Muscle of arm (tissue), 14 donors: ENCODE measurements at places on chromosomes 4 and X.

DNA sequence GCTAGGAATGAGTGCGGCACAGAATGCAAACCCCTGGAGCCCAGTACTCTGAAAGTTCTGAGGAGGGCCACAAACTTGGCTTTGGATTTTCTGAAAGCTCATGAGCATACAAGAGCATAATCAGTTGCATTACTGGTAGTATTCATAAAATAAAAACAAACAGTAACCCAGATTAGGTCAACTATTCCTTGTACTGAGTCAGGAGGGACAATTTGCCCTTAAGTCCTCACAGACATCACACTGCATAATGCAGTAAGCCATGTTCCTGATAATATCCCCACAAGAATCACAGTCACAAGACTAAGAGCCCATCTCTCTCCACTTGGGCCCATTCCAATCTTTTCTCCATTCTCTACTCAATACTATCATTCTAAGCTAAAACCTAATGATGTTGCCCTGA is 126.9 kb upstream of the NEIL3 start:
- DNase-seq = no peak

GRCh38 chr4:159370286-159370685 is 267.4 kb downstream of the RAPGEF2 start:
- no peak for DNase-seq

DNA sequence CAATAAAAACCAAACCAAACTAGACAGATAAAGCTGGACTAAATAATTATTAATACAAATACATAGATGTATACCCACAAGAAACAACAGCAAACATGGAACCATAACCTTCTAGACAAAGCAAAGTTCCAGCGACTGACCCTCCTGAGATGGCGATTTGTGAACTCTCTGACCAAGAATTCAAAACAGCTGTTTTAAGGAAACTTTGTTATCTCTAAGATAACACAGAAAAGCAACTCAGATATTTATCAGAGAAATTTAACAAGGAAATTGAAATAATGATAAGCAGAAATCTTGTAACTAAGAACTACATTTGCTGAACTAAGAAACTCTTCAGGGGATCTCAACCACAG is 23.4 kb upstream of the MTHFD2L start:
- DNase-seq = no peak

GRCh38 chr4:5399790-5400421 is 308.5 kb downstream of the EVC2 start:
- DNase-seq = peak; percentile 23

DNA sequence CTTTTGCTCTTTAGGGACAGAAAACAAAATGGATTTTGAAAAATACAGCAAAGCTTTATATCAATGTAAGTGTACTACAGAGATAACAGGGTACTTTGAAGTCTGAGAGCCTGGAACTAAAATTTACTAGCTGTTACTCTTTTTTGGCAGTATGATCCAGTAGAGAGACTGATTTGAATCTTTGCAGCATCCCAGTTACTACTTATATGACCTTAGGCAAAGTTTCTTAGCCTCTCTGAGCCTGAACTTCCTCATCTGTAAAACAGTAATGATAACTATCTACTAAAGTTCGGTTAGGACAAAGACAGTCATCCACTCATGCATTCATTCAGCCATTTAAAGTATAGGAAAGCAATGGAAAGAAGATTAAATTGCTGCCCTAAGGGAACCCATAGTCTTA is 10.1 kb downstream of the BRWD3 start:
- no peak for DNase-seq

- DNase-seq = no peak
These were observed 132.0 kb upstream of the ATP6AP2 start for GRCh38 chrX:40448793-40449192.

DNA sequence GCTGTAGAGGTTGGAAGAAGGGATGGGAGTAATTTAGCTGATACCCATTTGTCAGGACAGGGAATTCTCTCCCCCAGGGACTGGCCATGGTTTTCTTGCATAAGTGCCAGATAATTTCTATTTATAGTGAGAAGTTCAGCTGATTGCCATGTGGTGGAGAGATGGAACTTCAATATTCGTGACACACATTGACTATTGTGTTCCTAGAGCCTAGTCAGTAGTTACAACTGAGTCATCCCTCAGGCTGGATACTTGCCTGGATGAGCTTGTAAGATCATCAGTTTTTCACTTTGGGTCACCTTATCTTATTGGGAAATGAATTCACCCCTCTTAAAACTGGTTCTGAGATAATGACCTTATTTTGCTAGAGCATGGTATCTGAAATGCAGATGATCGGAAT is 32.2 kb downstream of the CFAP299 start:
- DNase-seq = no peak

GRCh38 chr4:56870946-56871345 is 36.8 kb upstream of the REST start:
- peak; percentile 70 for DNase-seq

DNA sequence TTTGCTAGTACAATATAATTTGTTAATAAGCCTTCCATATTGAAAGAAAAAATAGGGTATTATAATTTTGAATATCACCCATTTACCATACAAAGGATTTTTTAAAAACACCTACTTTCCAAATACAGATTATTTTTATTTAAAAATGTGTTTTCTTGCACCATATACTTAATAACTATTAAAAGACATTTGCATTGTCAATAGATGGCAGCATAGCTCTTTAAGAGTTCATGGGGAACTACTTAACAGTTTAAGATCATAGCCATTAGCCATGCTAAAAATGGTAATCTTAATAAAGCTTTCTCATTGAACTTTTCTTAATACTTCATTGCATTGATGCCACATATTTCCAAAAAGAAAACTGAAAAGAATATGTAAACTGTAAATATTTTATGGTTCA is 1995.9 kb downstream of the C4orf33 start:
- DNase-seq = peak; percentile 8

DNA sequence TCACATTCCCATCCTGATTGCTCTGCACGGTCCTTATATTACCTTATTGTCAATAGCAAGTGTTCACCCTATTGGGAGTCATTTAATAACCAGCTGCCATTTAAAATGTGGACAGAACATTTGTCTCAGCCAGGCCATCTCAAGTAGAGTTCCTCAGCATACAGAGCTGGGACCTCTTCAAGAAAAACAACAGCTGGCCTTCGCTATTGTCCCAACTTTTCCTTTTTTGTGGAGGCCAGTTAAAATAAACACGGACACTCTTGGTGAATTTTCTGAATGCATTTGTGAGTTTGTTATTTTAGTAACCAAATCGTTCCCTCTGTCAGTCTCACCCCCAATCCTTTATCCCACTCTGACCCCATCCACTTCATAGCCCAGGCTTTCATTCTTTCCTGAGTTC is 395.3 kb upstream of the PITX2 start:
- no peak for DNase-seq

- no peak for DNase-seq
These were observed 705.9 kb upstream of the AGA start for GRCh38 chr4:178148106-178148505.

DNA sequence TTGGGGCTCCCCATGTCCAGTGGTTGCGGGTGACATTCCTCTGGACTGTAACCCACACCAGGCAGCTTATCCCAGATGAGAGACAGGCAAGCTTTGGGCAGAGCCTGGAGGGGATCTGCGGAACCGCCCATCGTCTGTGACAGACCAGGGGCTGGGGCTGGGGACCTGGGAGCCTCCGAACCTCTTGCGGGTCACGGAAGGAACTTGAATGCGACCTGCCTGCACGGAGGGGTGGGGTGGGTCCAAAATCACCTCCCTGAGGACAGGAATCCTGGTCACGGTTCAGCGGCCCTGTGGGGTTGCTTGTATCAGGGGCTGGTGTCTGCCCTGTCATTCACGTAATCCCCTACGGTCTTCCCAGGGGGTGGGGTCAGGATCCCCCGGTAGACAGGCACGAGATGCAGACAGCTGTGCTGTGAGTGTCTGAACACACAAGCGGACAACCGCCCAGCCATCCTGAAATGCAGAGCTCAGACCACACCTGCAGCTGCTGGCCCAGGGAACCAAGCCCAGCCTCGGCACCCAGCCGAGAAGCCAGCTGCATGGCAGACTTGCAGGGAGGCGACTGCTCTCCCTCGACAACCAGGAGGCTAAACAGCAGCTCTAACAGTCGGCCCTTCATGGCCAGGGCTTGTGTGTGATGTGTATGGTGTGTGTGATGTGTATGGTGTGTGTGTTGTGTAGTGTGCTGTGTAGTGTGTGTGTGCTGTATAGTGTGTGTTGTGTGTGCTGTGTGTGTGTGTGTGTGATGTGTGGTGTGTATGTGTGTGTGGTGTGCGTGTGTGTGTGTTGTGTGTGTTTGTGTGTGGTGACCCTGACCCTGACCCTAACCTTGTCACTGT is 105.9 kb upstream of the ADRA2C start:
- DNase-seq = peak; percentile 77

- no peak for DNase-seq
These were observed 66.3 kb downstream of the KCNIP4 start for GRCh38 chr4:21882051-21882839.

- no peak for DNase-seq
These were observed 2.9 kb downstream of the KIF4A start for GRCh38 chrX:70292788-70293187.

- no peak for DNase-seq
These were observed 595.7 kb upstream of the EPHA5 start for GRCh38 chr4:66266035-66266434.

GRCh38 chr4:5455003-5455585 is 253.3 kb downstream of the EVC2 start:
- DNase-seq = no peak

GRCh38 chr4:52728691-52729240 is 22.5 kb downstream of the ERVMER34-1 start:
- no peak for DNase-seq

DNA sequence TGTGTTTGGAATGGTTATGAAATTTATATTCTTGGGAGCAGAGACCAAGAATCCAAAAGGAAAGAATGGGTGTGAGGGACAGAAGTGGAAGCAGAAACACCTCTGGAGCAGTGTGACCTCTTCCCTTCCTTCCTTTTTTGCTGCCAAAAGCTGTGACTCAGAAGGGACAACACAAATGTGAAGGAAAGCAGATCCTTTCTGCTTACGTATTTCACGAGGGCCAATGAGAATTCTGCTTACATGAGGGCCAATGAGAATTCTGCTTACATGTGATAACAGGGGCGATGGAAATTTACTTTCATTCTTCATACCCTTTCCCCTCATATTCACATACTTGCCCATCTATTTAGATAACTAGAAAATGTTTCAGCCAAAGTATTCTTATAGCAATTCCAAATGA is 404.6 kb downstream of the PRDM5 start:
- DNase-seq = no peak

- no peak for DNase-seq
These were observed 1665.0 kb upstream of the TENM3 start for GRCh38 chr4:180578175-180578574.

GRCh38 chr4:39324897-39325613 is 41.1 kb downstream of the RFC1 start:
- no peak for DNase-seq

DNA sequence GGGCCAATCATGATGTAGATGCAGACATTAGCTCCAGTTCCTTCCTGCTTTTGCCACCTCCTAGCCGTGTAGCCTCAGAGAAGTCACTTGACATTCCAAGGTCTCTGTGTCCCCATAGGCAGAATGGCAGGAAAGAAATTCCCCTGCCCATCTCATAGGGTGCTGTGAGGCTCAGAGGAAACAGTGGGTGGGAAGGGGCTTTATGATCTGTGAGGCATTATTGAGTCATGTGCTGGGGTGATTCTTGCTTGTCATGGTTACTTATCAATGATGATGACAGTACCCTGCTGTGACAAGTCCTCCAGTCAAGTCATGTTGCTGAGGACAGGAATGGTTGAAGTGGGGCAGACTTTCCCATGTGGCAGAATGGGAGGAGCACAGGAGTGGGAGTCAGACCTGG is 63.7 kb downstream of the MSX1 start:
- no peak for DNase-seq
